ENCODE measurements at places on chromosomes 3 and 15.

DNA sequence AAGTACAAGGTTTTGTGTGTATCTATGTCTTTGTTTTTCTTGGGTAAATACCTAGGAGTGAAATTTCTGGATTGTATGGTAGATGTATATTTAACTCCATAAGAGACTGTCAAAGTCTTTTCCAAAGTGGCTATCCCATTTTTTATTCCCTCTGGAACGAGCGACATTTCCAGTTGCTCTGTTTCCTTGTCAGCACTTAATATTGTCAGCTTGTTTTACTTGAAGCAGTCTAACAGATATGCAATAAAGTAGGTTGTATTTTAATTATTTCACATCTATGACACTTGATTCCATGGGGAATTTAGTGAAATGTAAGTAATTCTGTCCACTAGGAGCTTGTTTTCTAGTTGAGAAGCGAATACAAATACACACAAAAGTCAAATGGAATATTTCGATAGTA lies 18.5 kb upstream of the BNIP2 start:
- no peak for DNase-seq

GRCh38 chr3:19348941-19349564 lies 200.7 kb downstream of the KCNH8 start:
- DNase-seq = no peak

GRCh38 chr3:10189557-10190354 lies 25.0 kb downstream of the IRAK2 start:
- DNase-seq = no peak

DNA sequence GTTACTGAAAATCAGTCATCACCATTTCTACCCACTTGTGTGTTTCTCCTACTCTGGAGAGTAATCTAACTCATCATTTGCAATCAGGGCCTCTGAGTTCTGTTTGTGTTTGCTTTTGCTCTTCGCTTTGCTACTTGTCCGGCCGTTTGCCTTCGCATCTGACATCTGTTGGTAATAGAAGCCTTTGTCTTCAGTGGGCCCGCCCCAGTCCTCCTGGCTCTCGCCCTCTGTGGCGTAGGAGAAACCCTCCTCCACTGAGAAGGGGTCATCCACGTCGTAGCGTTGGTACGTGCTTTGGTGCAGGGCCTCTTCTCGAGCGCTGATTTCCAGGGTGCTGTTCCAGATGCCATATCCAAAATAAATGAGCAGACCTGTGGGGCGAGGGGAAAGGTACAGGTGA lies 48.3 kb downstream of the CLDN11 start:
- peak; percentile 46 for DNase-seq

GRCh38 chr3:132592216-132592615 lies 4.9 kb upstream of the ACKR4 start:
- no peak for DNase-seq

- DNase-seq = no peak
These were observed 172.7 kb upstream of the TRIM42 start for GRCh38 chr3:140505213-140505612.

- DNase-seq = no peak
These were observed 139.2 kb downstream of the ATP8B4 start for GRCh38 chr15:49979705-49980382.

DNA sequence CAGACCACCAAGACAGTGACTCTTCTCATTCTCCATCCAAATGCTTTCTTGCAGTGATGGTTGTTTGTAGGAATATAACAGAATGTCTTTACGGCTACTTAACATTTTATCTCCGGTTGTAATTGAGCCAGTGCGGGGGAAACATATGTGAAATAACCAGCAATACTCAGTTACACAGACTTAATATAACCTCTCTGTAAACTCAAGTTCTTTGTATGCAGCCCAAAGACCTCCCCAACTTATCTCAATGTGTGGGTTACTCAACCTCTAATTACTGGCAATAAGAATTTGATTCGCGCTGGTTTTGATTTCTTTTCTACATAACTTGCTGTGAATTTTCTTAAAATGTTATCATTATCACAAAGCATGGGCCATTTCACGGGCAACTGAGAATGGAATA lies 250.6 kb downstream of the TAFA4 start:
- DNase-seq = no peak

DNA sequence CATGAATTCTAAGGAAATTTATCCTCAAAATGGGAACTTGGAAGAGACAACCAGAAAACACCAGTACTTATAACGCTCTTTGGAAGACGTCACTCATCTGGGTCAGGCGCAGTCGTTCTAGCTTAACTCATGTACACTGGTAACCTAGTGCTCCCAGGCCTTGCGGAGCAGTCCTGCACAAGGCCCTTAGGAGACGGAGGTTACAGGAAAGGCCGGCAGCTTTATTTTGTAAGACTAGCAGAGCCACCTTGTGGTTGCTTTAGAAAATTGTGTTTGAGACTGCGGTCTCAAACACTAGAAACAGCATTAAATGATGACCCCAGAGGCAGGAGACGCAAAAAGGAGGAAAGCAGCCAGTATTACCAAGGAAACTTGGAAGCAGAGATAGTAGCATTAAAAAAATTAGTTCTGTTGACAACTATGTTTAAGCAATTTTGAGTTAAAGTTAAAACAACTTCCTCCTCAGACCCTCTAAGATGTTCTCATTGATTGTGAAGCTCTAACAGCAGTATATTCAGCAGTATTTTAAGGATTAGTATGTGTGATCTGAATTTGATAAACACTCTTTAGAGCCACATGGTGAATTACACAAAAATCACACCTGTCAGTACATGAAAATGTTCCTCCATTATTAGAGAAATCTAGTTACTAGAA lies 141.9 kb upstream of the C2CD4B start:
- DNase-seq = no peak

DNA sequence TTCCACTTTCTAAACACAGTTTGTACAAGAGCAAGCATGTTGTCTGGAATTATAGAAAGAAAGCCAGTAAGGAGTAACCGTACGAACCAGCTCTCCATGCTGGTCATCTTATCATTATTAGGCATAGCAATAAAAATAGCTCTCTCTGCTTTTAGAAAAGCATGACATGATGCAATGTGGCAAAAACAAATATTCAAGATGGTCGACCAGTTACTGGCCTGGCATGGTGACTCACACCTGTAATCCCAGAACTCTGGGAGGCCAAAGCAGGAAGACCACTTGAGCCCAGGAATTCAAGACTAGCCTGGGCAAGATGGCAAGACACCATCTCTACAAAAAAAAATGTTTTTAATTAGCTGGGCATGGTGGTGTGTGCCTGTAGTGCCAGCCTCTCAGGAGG lies 2.6 kb upstream of the MAP4 start:
- no peak for DNase-seq

GRCh38 chr3:58197588-58197987 lies 13.2 kb downstream of the DNASE1L3 start:
- no peak for DNase-seq

Measured in H1 (cell line).